Hepatocyte (in vitro differentiated cells): ENCODE measurements at places on chromosomes 3 and 15. TPM values are rescaled to one million over a fixed set of nuclear protein-coding genes. Genes with fewer than 3 reads are reported as not detected.

DNA sequence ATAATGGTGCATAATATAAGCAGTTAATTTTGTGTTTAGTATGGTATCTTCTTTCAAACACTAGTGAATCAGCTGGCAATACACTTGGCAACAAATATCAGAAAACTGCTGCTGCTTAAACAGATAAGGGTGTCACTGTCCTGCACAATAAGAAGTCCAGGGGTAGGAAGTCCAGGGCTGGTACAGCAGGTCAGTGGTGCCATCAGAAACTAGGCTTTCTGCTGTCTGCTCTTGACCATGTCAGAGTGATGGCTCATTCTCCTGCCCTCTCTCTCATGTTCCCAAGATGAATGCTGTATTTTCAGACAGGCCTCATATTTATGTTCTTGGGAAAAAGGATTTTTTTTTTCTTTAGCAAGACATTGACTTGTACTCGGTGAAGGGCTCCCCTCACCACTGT is 9.2 kb upstream of the GRK7 start:
- no peak for DNase-seq

DNA sequence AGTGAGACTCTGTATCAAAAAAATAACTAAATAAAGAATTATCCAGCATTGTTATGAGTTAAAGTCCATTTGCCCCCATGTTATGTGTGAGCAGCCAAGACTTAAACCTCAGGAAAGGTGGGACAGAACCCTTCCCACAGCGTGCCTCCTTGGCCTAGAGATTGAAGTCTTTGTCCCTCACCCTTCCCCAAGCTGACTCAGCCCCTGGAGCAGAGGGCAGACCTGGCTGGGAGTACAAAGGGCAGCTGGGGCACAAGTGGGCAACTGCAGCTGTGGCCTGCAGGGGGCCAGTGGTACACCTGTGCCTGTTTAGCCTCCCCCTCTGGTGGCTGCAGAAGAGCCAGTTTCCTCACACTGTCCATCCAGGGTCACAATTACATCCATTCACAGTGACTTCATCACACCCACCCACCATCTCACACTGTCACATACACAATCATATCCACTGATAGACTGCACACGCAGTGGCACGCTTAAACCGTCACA is 940 bp upstream of the ACY1 start:
- DNase-seq: peak; percentile 90

GRCh38 chr3:14295801-14296200 is 106.6 kb upstream of the SLC6A6 start:
- no peak for DNase-seq

DNA sequence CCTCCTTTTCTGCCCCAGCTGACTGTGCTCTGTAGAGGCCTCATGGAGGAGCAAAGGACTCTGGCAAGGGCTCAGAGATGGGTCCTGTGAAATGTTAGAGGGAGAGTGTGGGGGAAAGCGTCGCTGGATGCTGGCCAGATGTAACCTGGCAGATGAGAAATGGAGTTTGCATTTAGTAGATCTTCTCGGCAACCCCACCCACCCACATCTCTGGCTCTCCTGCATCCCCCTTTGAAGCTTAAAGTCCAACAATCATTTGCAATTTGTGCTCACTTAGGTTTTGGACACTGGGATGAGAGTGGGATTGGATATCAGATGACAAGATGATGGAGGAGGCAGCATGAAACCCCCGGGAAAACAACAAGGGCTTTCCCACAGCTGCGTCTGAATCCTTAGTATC is 523.6 kb upstream of the MCTP2 start:
- no peak for DNase-seq

DNA sequence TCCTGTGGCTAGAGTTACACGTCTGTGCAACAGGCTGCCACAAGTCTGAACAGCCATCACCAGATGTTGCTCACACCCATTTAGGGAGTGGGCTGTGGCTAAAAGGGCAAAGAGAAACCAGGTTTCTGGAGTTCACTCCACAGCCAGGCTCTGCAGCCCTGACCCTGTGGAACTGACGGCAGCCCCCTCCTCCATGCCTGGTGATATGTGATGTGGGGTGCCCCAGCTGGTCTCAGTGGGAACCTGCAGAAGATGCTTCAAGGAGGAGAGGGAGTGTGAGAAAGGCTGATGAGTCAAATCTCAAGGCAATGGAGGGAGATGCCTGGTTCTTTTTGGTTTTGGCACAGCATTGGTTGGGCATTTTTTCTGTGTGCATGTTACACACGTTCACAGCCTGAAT is 130.6 kb downstream of the TPRA1 start:
- DNase-seq: no peak

DNA sequence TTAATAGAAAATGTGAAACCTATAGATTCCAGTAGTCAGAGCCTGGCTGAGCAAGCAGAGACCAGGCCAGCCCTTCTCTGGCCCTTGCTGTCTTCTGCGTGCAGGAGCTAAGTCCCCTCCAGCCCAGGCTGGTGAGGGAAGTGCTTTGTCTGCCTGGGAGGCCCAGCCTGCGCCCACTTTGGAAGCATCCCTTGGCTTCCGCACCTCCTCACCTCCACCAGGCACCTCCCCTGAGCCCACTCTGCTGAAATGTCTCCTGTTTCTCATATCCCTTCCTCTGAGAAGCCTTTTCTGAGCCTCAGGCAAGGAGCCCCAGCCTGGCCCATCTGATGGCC is 45.3 kb downstream of the ALDH1L1 start:
- DNase-seq: no peak

DNA sequence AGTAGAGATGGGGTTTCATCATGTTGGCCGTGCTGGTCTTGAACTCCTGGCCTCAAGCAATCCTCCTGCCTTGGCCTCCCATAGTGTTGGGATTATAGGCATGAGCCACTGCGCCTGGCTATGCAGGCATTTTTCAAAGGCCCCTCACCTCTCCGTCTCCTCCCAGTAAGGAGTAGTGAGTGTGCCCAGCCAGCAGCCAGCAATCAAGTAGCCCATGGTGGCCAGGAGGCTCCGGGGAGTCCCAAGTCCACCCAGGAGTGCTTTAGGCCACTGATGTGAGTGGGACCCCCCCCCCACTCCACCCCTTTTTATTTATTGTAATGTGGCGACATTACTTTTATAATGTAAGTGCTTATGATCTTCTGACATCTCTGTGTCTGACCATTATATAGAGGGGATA is 8.1 kb downstream of the ISG20 start:
- no peak for DNase-seq

- DNase-seq: peak; percentile 11
These were observed 201.2 kb downstream of the FMN1 start for GRCh38 chr15:32993285-32993684.

DNA sequence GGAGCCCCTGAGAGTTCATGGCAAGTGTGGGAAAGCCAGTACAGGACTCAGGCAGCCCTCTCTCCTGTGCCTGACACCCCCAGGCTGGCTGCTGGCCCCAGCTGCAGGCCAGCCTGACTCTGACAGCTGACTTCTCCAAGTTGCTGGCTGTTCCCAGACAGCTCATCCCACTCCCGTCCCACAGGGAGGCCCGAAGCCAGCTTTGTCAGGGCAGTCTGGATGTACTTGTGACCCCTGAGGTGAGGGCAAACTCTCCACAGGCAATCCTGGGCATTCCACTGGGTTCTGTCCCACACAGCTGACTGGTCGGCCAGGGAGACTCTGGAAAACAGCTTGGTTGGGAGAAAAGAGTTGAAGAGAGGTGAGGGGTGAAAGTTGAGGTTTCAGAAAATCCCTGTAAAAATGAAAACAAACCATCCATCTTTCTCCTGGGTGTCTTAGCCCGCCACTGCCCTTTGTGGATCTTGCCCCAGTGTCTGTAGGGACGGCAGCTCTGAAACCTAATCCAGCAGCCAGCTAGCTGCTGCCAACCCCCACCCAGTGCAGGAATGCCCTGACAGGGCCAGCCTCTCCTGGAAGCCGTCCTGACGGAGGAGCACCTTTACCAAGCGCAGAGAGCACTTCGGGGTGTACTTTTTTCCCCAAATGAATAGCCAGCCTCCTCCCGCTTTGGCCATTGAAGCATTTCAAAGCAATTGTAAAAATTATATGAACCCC is 87.9 kb downstream of the DNAJB8 start:
- DNase-seq: peak; percentile 35

The FOXL2NB gene
- total RNA-seq: not detected in 2 replicates

The A4GNT gene
- total RNA-seq: 0.16 and 0.67 TPM in 2 replicates

The NEK10 gene
- 2.0 and 2.3 TPM in 2 replicates for total RNA-seq

The LRTM1 gene
- total RNA-seq: 0.52 TPM in 1 of 2 replicates, not detected in the other

The LRRN1 gene
- total RNA-seq: 28.5 and 37.5 TPM in 2 replicates

The KNG1 gene
- total RNA-seq: 88.9 and 109 TPM in 2 replicates

The SERPINI2 gene
- total RNA-seq: not detected in 2 replicates

The ALPK3 gene
- total RNA-seq: 25.3 and 25.9 TPM in 2 replicates

The PLSCR5 gene
- total RNA-seq: 0.60 and 2.0 TPM in 2 replicates
